ENCODE measurements at places on chromosomes 7 and 10. TPM values are rescaled to one million over a fixed set of nuclear protein-coding genes. Genes with fewer than 3 reads are reported as not detected.
A peak's percentile ranks its signal among the peaks of the same experiment; 100 is the strongest.

DNA sequence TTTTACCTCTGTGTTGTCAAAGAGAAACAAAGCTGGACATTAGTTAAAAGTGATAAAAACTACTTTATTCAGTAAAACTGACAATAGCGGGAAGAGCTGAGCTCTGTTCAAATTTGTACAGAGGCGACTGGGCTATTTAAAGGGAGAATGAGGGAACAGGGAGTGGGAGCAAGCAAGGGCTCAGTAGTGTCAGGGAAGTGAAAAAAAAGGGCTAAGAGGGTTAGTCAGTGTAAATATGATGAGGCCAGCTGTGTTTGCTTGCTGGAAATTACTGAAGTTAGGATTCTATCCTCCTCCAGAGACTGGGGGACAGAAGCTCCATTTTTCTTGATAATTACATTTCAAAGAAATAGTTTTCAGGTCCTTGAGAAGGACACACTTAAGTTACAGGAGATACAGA is 232.5 kb downstream of the SH2D4B start:
- DNase-seq, result no peak

DNA sequence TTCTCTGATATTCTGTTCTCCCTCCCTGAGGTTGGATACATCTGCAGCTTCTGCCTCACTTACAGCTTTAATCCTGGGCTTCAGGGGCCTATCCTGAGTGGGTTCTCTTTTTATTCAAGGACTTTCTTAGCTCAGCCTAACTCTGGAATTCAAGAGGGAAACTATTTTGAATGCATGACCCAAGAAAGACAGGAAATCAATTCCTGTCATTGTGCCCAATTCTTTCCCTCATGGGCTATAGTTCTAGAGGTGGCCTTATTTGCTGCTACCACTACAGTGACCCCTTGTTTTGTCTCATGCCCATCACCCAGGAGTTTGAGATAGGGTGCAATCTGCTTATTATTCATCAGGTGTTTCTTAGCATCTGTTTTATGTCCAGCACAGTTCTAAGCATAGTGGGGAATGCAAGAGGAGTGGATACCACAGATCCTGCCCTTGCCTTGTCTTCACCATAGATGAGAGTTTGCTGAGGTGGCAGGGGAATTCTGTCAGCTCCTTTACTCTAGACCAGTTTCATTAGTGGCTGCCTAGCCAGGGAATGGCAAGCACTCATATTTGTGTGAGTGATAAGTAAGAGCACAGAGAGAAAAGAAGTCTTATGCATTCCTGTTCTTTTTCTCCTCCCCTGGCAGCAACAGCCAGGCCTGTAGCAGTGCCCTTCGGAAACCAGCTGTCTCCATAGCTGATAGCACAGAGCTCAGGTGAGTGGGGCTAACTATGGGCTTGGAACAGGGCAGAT is 19.4 kb downstream of the STRIP2 start:
- no peak for DNase-seq

DNA sequence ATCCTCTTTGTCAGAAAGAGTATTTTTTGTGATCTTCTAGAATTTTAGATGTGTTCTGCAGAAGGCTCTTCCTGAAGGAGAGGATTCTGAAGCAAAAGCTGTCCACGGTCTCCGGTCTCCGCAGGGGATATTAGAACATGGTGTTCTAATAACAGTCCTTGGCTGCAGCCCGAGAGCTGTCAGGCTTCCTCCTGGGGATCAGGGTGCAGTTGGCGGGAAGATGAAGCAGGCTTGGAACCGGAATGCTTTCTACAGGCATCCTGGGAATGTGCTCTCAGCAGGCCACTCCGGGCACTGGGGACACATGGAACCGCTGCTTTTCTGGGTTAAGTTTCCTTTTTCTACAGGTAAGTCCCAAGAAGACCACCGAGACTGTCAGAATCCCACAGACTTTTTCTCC is 118.6 kb upstream of the PARD3 start:
- no peak for DNase-seq

DNA sequence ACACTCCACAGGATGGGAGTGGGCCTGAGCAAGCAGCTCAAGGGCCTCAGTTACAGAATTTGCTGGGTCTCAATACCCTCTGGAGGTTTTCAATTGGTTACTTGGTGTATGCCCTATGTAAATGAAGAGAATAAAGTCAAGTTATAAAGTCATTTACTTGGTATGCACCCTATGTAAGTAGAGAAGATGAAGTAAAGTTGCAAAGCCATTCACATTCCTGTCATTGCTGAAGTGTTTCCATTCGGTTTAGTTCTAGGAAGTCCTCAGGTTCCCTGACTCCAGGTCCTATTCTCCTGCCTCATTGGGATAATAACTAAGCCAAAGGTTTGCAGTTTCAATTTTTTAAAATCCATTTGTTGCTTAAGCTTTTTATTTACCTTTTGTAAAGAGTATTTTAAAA is 272.6 kb upstream of the NPSR1 start:
- no peak for DNase-seq

GRCh38 chr7:100441641-100442535 is 5.6 kb upstream of the PPP1R35 start:
- DNase-seq, result peak; percentile 53

DNA sequence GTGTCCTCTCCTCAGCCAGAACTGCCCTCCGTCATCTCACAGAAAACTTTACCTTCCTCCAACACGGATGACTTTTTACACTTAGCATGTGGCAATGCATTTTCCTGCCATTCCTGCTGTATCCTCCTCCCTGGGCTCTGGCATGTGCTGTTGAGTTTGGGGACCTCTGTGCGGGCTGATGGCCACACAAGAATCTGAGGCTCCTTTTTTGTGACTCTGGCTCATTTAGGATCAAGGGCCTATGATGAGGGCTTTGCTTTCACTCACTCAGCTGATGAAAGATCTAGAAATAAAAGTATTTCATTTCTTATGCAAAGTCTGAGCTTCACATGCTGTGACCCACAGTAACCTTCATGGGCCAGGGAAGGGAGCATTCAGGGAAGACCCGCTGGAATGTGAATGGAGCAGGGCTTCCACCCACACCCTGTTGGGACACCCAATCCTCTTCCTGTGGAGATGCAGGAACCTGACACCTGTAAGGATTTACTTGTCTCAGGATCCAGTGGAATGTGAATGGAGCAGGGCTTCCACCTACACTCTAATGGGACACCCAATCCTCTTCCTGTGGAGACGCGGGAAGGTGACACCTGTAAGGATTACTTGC is 500.3 kb upstream of the MKI67 start:
- no peak for DNase-seq

- DNase-seq, result no peak
These were observed 356.8 kb downstream of the CCSER2 start for GRCh38 chr10:84685047-84685660.

DNA sequence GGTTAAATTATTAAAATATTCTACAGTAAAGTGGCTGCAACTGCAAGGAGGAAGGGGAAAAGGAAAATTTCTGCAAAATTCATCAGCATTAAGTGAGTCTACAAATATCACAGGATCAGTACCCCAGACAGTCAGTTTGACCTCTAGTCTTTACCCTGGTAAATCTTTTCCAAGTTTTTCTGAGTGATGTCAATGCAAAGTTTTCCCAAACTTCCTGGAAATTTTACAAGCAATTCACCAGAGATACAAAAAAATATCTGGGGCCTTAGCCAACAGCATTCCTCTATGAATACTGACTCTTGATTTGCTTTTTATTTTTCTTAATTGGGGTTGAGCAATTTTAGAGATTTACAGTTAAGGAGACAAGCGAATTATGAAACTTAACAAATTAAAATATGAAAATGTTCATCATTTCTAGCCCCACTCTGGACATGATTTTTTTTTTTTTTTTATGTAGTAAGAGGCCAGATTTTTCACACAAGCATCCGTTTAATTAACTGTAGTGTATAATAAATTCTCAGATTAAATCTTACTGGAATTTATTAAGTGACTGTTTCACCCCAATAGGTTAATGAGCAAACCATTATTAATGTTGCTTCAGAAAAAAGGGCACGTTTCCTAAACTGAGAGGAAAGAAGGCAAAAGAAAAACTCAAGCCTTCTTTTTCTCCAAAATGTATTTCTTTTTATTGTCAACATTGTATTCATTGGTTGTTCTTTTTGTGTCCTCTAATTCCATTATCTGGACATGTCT is 539.5 kb upstream of the FZD8 start:
- DNase-seq, result no peak

GRCh38 chr10:118966076-118966849 is 63.3 kb upstream of the NANOS1 start:
- DNase-seq, result peak; percentile 47

- peak; percentile 63 for DNase-seq
These were observed 817 bp downstream of the SRI start for GRCh38 chr7:88218836-88219605.

- DNase-seq, result no peak
These were observed 75.7 kb upstream of the CCDC71L start for GRCh38 chr7:106736508-106737201.

- DNase-seq, result no peak
These were observed 192.5 kb downstream of the ELFN1 start for GRCh38 chr7:1862560-1862959.

DNA sequence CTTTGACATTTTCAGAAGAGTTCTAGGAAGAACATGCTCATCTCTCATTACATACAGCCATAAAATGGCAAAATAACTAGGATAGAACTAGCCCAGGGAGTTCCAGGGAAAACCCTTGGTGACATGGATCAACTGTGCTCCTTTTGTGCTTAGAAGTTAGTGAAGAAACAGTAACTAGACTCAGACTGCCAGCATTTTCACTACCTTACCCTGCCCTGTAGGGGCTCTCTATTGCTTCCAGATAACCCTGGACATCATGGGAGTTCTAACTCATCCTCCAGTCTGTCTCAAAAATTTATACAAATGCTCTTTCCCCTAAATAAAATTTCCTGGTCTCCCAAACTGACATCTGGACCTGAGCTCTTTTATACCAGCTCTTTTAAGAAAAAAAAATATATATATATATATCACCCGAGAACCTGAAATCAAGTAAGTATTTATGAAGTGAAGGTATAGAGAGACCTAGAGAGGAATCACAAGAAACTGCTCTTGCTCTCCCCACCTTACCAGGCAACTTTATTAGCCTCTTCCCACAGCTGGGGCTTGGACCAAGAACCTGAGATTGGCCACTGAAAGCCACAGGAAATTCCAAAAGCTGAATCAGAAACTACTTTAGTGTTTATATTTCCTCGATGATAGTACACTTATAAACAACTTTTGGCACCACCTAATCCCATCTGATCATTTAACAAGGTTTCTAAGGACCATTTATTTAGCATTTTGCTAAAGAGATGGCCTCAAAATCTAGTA is 101.4 kb downstream of the RELN start:
- no peak for DNase-seq

DNA sequence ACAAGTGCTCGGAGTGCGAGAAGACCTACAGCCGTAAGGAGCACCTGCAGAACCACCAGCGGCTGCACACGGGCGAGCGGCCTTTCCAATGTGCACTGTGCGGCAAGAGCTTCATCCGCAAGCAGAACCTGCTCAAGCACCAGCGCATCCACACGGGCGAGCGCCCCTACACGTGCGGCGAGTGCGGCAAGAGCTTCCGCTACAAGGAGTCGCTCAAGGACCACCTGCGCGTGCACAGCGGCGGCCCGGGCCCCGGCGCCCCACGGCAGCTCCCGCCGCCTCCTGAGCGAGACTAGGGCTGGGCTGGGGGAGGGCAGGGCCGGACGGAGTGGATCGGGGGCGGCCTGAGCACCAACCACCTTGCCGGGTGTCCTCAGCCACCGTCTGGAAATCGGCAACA is 15.1 kb upstream of the ZNF212 start:
- no peak for DNase-seq

GRCh38 chr7:108059526-108059925 is 56.6 kb upstream of the LAMB1 start:
- DNase-seq, result no peak

DNA sequence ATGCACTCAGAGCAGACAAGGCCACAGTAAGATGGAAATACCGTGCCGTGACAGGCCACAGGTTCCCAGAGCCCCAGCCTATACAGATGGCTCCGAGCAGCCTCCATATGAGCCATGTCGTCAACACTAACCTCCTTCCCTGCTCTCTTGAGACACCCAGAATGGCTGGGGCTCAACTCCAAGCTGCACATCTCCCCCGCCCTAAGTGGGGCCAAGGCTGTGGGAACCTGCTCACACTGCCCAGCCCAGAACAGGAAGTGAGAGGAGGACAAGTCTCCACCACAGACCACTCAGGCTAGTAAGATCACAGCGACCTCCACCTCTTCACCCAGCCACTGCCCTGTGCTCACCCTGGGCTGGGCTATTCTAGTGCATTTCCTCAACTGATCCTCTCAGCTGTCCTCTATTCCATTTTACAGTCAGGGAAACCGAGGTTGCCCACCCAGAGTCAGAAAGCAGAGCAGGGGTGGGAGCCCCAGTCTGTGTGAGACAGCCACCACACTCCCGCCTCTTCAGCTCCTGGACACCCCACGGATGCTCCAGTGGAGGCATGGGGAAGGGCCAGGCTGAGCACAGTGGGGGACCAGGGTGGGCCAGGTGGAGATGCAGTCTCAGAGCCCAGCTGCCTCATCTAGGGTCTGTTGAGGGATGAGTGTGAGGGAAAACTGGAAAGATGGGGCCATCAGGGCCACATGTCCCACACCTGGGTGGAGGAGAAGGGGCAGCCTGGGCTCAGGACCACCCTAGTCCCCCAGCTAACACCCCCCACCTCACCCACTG is 11.6 kb downstream of the GRID1 start:
- DNase-seq, result no peak

- DNase-seq, result peak; percentile 77
These were observed 126.2 kb downstream of the PRPF18 start for GRCh38 chr10:13712837-13713581.

DNA sequence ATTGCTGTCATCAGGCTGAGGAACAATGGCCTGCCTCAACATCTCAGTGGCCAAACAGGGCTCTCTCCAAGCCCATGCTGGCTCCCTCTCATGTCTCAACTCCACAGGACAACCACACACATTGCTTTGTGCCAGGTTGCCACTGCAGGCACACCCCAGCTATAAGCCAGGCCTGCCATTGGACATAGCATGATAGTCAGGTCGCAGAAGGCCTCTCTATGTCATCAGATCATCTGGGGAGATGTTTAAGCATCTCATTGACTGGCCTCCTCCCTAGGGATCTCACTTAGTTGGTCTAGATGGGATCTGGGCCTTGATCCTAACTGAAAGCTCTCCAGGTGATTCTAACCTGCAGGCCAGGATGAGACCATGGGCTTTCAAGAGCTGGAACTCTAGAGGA is 257.2 kb downstream of the GRID1 start:
- DNase-seq, result no peak

DNA sequence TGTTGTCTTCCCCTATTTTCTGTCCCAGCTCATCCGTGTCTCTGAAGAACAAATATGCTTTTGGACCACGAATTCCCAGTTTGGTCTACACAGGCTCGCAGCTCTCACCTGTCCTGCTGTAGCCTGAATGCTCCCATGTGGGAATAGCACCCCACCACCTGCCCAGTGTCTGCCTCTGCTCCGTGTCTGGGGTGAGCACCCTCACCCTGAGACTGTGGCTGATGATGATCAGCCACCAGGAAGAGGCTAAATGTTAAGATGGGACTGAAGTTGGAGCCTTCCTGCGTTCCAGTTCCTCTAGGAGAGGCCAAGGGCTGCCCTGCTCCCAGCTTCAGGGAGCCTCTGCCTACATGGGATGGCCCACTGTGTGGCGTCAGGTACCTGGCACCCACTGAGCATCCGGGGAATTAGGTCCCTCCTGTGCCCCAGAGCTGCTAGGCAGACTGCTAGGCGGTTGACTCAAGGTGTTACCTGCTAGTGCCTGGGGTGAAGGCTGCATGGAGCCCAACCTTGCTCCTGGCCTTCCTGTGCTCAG is 3.7 kb downstream of the PGAM2 start:
- peak; percentile 48 for DNase-seq

The PDZD7 gene
- total RNA-seq, result 3.8 TPM

The NKX2-3 gene
- total RNA-seq, result not detected

The ELFN1 gene
- 2.4 TPM for total RNA-seq

The STEAP4 gene
- 189 TPM for total RNA-seq

The SPAG6 gene
- total RNA-seq, result 0.31 TPM

The NUTM2B gene
- total RNA-seq, result 1.4 TPM

Data from sciatic nerve (tissue), 2 donors.